NCI-H1417 treated with DMSO at 0.1 percent for 48 hours (cell line): ENCODE measurements at places on chromosomes 11 and 22.

DNA sequence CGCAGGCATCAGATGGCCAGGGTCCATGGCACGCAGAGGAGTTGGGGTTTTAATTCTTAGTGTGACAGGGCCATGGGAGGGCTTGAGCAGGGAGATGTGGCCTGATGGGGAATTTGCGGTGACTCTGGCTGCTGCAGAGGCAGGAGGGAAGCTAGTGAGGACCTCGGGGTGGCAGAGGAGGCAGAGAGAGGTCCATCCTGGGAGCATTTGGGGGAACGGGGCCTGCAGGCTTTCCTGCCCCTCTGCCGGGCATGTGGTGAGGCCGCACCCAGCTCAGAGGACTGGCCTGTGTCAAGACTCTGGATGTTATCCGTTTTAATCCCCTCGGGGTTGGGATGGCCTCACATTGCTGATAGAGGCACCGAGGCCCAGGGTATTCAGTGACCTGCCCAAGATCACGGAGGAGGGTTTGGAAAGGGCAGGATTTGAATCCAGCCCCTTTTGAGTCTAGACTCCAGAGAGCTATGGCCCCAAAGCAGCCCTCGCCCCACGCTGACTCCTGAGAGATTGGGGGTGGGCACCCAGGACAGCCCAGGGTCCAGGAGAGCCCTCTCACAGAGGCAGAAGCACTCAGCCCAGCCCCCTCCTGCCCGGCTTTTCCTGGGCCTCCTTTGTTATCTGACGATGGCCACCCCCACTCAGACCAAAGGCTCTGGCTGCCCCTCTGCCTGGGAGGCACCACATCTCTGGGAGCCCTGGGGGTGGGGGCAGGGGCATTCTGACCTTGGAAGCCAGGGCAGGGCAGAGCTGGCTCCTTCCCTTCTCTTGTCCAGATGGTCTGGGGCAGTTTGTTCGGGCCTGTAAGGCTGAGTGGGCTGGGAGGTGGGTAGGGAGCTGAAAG lies 13.9 kb downstream of the MGAT3 start:
- DNase-seq, result no peak

- DNase-seq, result no peak
These were observed 91.5 kb upstream of the TBCEL start for GRCh38 chr11:120932305-120932915.

- no peak for DNase-seq
These were observed 6.4 kb downstream of the MB start for GRCh38 chr22:35610741-35611140.

DNA sequence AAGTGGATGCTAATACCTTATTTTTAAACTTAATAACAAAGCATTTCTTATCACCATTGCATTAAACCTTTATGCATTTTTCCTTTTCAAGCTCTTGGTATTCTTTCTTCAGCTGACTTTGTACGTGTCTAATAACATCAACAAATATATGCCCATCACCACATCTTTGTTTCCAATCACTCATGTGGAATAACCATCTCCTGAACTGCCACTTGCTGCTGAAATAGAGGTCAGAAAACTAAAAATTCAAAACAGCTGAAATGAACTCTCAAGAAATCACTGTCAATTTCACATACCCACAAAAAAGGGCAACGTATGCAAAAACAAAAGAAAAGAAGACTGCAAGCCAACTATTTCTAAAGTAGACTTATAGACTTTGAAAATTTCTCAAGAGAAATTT lies 7.4 kb downstream of the MSANTD4 start:
- peak; percentile 19 for DNase-seq

DNA sequence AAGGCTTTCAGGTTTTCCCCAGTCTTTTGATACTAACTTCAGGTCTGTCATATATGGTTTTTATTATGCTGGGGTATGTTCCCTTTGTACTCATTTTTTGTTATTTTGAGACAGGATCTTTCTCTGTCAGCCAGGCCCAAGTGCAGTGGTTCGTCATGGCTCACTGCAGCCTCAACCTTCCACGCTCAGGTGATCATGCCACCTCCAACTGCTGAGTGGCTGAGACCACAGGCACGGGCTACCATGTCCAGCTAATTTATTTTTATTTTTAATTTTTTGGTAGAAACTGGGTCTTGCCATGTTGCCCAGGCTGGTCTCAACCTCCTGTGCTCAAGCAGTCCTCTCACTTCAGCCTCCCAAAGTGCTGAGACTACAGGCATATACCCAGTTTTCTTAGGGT lies 50.6 kb upstream of the PDGFD start:
- DNase-seq, result no peak

DNA sequence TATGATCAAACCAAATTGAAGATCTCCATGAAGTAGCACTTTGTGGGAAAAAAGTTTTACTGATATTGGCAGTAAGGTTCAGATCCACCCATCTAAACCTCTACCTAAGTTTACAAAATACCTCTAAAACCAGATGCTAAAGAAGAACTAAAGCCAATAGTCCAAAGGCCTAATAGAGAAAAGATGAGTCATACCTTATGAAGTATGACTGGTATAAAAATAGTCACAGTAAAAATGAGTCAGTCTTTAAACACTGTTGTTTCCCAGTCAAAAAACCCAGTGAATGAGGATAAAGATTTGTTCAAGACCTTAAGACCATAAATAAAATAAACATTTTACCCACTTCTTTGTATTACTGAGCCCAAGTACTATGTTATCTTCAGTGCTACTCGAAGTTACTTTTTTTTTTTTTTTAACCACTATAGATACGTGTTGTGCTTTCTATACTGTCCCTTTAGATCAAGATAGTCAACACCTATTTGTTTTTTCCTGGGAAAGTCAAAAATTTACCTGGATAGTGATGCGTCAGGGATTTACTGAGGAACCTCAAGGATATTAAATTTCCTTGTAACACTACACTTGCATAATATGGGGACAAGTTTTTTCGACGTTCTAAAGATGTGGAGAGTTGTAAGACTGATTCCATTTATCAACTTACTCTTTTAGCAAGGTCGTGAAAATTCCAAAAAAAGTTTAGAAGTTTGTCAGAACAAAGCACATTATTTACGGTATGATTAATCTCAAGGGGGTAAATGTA lies 87.3 kb downstream of the CCDC73 start:
- DNase-seq, result no peak

- DNase-seq, result no peak
These were observed 414 bp downstream of the JOSD1 start for GRCh38 chr22:38700270-38700788.

GRCh38 chr22:35950262-35950661 lies 78.4 kb downstream of the RBFOX2 start:
- DNase-seq, result no peak
